Liver (tissue), 10 donors: ENCODE measurements at places on chromosomes 5 and 9. TPM values are rescaled to one million over a fixed set of nuclear protein-coding genes. Genes with fewer than 3 reads are reported as not detected.

Gene MAP1B
- total RNA-seq: 0.93 TPM

Gene PTGS1
- total RNA-seq: 5.3 TPM

Gene SETD9
- 8.3 TPM for total RNA-seq

Gene SPATA31A7
- not detected for total RNA-seq

Gene PCA3
- total RNA-seq: 0.92 TPM

Gene PCDHA3
- total RNA-seq: 0.05 TPM

Gene NR6A1
- 6.1 TPM for total RNA-seq

Gene SLC2A6
- 2.7 TPM for total RNA-seq

Gene NEUROG1
- not detected for total RNA-seq

Gene PCDHGA10
- 3.9 TPM for total RNA-seq

Gene CDC20B
- total RNA-seq: 0.28 TPM

Gene PCDHGC3
- total RNA-seq: 3.7 TPM

Gene FOXD4L5
- total RNA-seq: not detected

Gene IRX2
- not detected for total RNA-seq

Gene PTAR1
- 67.9 TPM for total RNA-seq

Gene WNT8A
- not detected for total RNA-seq

Gene ENHO
- 0.67 TPM for total RNA-seq

Gene SPATA31A3
- total RNA-seq: not detected

Gene PCDHA10
- total RNA-seq: under 0.01 TPM

Gene ADRB2
- total RNA-seq: 4.0 TPM

Gene VCAN
- total RNA-seq: 15.6 TPM

Gene CCDC180
- 1.3 TPM for total RNA-seq
